ENCODE measurements at places on chromosomes 5 and 9.

- DNase-seq, result no peak
Observed at GRCh38 chr9:86774116-86774515, 173.2 kb downstream of the GAS1 start.

- no peak for DNase-seq
Observed at GRCh38 chr9:104075801-104076753, 18.0 kb upstream of the SMC2 start.

DNA sequence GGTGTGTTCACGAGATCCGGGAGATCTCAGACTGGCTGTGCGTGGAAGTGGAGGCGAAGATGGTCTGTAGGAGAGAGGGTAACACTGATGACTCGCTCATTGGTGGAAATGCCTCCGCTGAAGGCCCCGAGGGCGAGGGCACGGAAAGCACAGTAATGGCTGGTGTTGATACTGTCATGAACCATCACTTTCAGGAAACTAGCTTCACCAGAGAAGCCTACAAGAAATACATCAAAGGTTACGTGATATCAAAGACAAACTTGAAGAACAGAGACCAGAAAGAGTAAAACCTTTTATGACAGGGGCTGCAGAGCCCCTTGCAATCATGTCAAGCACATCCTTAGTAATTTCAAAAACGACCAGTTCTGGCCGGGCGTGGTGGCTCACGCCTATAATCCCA lies 265.7 kb downstream of the GOLPH3 start:
- no peak for DNase-seq

- peak; percentile 88 for DNase-seq
Observed at GRCh38 chr5:159456722-159457465, 126.6 kb upstream of the IL12B start.

- peak; percentile 31 for DNase-seq
Observed at GRCh38 chr5:122458278-122458872, 146.3 kb downstream of the SNCAIP start.

- DNase-seq, result peak; percentile 57
Observed at GRCh38 chr9:89657765-89658164, 53.0 kb downstream of the GADD45G start.

- DNase-seq, result no peak
Observed at GRCh38 chr9:95733741-95734666, 141.5 kb upstream of the ERCC6L2 start.

GRCh38 chr9:84261070-84261746 lies 79.3 kb downstream of the SLC28A3 start:
- peak; percentile 61 for DNase-seq

DNA sequence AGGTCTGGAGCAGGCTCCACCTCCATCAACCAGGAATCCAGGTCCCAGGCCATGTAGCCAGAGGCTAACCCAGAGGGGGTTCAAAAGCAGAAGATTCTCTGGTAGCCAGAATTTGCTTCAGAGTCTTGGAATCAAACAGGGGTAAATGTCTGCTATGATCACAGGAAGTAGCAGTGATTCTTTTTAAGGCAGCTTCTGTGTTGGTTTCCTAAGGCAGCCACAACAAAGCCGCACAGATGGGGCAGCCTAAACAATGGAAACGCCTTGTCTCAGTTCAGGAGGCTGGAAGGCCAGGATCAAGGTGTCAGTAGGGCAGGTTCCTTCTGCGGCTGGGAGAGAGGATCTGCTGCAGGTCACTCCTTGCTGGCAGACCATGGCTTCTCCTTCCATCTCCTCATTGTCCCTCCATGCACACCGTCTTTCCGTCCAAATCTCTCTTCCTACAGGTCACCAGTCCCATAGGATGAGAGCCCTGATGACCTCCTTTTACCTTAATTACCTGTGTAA lies 167.3 kb downstream of the ROR2 start:
- no peak for DNase-seq

- no peak for DNase-seq
Observed at GRCh38 chr5:175836737-175837136, 34.6 kb upstream of the CPLX2 start.

GRCh38 chr5:18323891-18324290 lies 689.6 kb downstream of the TAF11L14 start:
- no peak for DNase-seq

- DNase-seq, result no peak
Observed at GRCh38 chr9:114154600-114155102, 686 bp upstream of the COL27A1 start.

DNA sequence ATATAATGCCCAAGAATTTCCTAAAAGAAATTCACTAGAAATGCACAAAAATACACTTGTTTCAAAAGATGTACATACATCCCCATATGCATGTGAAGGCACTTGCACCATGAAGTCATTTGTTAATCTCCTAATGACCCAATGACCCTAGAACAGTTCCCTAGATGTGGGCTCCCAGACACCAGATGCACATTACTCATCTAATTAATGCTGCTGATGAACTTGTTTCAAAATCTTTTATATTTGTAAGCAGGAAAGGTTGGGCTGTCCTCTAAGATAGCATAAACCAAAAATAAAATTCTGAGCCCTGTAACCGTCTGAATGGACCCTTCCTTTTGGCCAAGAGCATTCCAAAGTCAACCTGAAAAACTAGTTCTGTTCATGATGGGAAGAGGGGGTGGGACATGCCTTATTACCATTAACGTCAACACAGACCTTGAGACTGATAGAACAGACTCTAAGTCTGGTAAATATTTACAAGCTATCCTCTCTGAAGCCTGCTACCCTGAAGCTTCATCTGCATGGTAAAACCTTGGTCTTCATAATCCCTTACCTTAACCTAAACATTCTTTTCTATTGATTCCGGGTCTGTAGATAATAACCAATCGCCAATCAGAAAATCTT lies 91.0 kb upstream of the DAPK1 start:
- no peak for DNase-seq

DNA sequence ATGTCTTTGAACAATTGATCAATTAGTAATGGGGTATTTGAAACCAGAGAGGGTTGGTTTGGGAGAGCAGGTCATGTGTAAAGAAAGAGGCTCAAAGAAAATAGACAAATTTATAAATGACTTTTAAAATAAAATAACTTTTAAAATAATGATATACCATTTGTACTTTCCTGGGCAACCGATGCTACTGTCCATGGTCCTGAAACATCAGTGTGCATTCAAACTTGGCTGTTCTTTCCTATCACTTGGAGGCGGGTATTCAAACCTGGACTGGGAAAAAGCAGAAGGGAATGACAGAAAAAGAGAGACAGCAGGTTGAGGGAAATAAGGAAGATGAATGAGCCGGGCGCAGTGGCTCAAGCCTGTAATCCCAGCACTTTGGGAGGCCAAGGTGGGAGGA lies 1446.4 kb upstream of the WWC1 start:
- DNase-seq, result peak; percentile 12

DNA sequence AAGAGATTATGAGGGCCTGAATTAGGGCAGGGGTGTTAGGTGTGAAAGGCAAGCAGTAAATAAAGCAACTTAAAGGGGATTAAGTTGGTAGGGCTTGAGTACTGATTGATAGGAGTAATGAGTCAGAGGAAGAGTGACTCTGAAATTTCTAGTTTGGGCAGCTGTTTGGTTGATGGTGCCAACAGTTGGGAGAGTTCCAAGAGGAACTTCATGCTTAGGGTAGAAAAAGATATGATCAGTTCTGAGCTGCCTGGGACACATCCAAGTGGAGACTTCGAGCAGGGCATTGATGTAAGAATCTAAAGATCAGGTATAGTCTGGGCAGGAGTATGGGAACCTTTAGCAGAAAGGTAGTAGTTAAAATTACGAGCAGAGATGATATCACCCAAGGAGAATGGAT lies 10.2 kb downstream of the MAMDC2 start:
- DNase-seq, result no peak

All from MM.1S (cell line).